Mesenteric fat pad (tissue), 1 donor: ENCODE measurements at places on chromosomes 7 and 10. TPM values are rescaled to one million over a fixed set of nuclear protein-coding genes. Genes with fewer than 3 reads are reported as not detected.

ZNF488 gene
- 0.10 TPM for total RNA-seq

FANK1 gene
- total RNA-seq = 0.42 TPM

- no peak for DNase-seq
These were observed 9.8 kb upstream of the CAMK2B start for GRCh38 chr7:44335184-44335583.

GRCh38 chr10:115335366-115335765, 242.2 kb downstream of the ATRNL1 start:
- DNase-seq = no peak

DNA sequence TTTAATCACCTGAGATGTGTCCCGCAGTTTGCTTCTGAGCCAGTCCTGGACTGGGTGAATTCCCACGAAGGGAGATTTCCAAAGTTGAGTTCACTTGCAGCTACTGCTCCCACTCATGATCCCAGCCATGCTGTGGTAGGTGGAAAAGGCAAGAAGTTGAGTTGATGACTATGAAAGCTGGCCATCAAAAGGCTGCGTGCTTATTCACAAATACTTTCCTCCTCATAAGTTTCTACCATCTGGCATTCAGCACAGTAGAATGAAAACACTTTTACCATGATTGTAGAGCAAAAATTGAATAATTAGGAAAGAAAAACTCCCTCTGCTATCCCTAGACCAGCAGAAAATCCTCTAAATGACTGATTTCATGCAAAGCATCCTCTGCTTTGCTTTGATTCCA, 281.8 kb downstream of the INHBA start:
- DNase-seq = no peak

- DNase-seq = peak; percentile 72
These were observed 11.4 kb upstream of the NACAD start for GRCh38 chr7:45099891-45100760.

GRCh38 chr7:28957064-28957750, 923 bp downstream of the TRIL start:
- DNase-seq = no peak

DNA sequence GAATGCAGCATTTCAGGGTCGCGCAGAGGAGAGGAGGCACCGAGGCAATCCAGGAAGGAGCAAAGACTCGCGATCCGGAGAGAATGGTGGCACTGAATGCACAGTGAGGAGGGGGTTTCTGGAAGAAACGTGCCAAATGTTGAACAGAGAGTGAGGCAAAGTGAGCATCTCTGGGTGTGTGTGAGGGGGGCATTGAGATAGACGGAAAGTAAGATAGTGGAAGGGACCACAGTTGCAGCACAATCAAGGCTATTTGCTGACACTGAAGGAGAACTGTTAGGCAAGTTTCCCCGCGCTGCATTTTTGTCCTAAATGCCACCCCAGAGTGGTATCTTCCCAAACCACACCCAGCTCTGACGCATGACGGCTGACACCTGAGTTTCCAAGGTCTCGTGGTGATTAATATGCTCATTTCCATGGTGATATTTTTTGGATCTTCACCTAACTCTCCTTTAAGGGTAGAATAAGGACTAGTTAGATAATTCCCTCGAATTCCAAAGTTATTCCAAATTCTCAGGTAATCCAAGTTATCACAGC, 14.4 kb upstream of the ADO start:
- no peak for DNase-seq

DNA sequence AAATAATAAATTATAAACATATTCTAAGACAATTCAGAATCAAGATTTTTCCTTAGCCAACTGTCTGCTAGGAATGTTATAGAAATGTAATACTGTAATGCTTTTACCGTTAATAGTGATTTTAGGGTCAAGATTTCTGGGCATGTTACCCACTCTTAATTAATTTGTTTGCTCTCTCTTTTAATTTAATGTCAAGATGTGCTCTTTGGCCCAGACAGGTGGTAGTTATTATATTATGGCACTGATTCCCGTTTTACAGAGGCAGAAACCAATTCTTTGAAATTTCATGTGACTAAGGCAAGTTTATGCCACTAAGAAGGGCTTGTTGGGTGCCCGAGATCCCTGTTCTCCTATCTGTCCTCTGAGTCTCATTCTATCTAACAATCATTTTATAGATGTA, 959 bp upstream of the FAM107B start:
- no peak for DNase-seq

- no peak for DNase-seq
These were observed 93.0 kb upstream of the ZNF800 start for GRCh38 chr7:127485482-127485881.

- DNase-seq = no peak
These were observed 146.9 kb upstream of the ZMIZ1 start for GRCh38 chr10:78921895-78922294.

DNA sequence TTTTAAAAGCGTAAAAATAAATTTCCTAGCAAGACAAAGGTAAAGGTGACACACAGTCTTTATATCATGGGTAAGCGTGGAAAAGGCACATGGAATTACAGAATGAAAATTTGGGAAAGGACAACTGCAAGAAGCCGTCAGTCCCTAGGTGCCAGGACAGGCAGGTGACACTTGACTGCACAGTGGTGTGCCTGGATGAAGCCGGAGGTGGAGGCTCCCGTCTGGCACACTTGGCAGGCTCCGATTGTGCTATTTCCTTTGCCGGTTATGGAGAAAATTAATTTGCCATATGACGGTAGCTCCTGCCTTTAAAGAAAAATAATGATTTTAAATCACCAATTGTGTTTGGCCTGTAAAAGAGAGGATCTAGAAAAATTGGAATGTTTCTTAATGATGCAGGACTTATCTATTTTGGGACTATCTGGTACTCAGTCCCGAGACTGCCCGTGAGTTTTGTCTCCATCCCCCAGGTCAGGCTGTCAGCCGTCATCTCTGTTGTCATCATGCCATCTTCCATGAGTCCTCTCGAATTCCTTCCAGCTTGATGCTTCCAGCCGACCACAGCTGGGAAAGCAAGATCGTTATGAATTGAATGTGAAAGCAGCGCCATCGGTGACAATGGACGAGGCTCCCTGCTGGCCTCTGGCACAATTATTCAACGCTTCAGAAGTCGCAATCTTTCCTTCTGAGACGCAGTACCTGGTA, 56.2 kb upstream of the MGMT start:
- DNase-seq = no peak

GRCh38 chr10:124013916-124014315, 79.5 kb downstream of the CHST15 start:
- no peak for DNase-seq

GRCh38 chr7:621572-622285, 102.1 kb upstream of the PDGFA start:
- no peak for DNase-seq

DNA sequence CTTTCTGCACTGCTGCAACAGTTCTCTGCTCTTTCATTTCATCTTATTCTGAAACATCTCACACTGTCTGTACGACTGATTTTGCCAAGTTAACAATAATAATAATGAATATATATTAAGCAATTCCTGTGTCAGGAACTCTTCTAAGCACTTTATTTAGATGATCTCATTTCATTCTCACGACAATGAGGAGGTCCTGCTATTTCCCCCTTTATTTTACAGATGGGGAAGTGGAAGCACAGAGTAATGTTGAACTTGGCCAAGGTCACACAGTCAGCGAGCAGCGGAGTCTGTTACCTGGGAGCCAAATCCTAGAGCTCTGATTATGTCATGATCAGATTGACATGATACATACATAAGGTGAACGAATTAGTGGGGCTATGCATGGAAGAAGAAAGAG, 5.8 kb downstream of the MRC1 start:
- DNase-seq = no peak

DNA sequence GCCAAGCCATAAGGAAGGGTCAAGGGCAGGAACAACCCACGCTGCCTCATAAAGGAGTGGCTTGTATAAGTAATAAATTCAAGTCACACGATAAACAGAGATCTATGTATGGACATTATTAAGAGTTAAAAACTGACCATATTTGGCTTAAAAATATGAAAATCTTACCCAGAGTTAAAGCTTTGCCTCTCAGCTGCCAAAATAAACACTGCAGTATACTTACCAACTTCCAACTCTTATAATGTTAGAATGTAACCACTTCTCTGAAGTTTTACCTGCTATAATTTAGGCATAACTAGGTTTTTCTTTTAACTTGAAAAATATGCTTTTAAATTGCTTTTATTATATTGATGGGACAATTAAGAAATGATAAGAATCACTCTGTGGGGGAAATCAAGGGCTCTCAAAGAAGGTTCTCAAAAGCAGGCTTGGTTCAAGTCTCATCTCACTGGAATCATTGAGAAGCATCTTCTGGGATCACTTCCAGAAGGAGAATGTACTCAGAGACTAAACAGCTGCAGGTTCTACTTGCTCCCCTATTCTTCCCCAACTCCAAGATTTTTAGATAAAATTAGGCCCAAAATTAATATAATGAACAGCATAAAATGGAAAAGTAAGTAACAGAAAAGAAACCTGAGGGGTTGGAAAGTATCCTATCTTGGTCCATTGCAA, 16.1 kb upstream of the CAV2 start:
- no peak for DNase-seq

- DNase-seq = no peak
These were observed 8.9 kb upstream of the CUBN start for GRCh38 chr10:17138460-17139042.
